ENCODE measurements at places on chromosomes 7 and 10.

DNA sequence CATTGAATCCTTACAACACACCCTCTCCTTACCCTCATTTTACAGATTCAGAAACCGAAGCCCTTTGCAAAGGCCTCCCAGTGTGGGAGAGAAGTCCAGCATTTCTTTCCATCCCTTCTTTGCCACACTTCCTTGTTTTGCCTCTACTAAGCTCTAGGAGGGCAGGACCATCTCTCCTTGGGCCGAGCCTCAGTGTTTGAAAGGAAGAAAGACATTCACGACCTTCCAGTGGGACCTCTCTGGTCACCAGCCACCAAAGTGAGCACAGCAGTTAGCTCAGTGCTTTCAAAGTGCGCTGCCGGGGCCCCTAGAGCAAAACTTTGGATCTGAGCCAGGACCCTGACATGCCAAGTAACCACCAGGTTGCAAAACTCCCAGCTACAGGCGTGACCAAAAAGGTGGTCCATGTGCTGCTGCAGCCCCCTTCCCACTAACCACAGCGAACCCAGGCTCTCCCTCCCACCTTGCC, 12.4 kb downstream of the CTBP2 start:
- DNase-seq, result no peak

GRCh38 chr10:87656431-87657072, 3.1 kb upstream of the PAPSS2 start:
- peak; percentile 48 for DNase-seq

DNA sequence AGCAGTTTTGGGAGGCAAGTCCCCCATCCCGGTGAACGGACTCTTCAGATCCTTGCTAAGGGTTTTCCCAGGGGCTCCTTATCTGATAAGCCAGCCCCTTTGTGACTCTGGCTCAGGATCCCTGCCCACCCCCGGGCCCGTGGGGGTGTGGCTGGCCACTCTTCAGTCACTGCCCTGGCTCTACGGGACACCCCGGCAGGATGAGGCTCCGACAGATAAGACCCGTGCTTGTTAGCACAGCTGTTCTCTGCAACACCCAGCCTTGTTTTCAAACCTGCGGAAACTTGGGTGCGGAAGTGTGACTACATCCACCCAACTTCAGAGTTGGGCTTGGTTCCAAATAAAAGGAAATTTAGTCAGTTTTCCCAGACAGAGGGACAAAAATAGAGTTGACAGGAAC, 66.7 kb upstream of the PODXL start:
- DNase-seq, result no peak

DNA sequence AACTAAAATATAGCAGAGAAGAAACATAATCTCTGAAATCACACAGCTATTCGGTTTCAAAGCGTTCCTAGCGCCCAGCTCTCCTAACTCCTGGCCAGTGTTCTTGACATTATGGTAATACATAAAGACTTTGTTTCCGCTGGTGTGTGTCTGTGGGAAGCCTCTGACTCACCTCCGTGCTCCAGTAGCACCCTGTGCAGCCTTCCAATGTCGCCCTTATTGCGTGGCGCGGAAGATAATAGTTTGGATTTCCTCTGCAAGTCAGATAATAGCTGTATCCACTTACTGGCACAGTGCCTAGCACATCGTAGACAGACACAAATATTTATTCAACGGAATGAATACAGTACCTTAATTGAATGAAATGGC, 570 bp downstream of the BMS1 start:
- no peak for DNase-seq

DNA sequence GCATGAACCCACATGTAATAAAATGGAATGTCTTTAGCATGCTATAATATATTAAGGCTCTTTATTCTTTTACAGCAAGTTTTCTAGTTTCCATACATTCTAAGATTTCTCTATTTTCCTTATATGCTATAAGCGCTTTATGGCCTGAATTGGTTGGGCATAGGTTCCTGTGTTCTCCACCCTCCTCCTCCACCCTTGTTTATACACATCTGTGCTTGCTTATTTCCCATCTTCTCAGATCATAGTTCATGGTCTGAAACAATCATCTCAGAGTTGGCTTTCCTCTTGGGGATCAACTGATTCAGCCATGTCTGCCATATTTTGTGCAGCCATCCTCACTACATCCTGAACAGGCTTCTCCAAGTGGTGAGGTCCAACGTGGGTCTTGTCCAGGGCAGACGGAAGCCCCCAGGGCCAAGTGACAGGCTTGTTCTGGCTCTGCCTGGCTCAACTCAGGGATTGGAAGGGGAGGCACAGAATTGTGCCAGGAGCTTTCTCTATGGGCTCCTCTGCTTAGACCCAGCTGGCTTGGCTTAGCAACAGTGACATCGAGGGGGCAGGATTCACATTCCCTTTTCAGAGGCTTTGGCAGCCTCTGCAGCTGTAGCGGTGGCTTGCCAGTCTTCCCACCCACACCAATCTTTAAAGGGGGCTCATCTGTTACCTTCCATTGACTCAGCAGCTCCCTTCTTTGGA, 327.3 kb downstream of the PTEN start:
- DNase-seq, result no peak

GRCh38 chr7:2896131-2896530, 52.0 kb upstream of the GNA12 start:
- no peak for DNase-seq

DNA sequence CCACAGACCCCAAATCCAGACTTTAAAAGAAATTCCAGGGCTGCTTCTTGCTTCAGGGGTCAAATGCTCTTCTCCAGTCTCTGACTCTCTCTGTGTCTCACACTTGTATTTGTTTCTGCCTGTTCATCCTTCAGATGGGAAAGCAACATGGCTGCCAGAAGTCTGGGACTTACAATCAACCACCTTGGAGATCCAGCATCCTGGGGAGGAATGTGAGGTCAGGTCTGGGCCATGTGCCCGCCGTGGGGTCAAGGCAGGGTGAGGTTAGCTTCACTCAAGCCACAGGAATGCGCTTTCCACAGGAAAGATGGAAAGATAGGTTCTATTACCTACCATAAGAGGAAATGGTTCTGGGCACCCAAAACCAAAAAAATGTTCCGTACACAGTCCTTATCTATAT, 34.3 kb upstream of the NPVF start:
- DNase-seq, result no peak

- DNase-seq, result no peak
Measured at GRCh38 chr7:22295402-22296264, 61.3 kb downstream of the RAPGEF5 start.

- no peak for DNase-seq
Measured at GRCh38 chr7:129665013-129665401, 53.5 kb downstream of the NRF1 start.

DNA sequence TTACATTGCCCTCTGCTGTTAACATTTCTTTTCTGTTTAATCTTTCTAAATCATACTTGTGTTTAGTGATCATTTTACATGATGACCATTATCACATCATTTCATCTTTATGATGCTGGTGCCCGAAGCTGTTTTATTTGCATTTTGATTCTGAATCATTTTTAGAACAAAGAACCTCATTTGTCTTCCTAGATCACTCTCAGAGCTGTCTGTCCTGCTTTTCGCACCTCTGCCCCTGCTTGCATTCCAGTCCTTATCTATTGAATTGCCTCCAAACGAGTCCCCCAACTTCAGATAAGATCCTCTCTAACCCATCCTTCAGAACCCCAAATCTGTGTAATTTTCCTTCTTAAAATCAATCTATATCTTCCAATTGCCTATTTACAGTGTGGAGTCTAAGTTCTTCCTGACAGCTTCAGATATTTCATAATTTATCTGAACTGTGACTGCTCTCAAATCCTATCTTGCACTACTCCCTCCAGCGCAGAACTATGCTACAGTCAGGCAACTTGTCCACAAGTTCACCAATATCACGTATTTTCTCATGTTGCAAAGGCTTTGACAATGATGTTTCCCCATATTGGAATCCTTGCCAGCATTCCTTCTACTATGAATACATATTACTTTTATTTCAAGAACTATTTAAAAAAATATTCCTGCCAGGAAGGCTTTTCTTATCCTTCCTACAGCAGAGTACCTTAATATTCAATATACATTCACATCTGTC, 346.5 kb upstream of the CACNA2D1 start:
- DNase-seq, result no peak

DNA sequence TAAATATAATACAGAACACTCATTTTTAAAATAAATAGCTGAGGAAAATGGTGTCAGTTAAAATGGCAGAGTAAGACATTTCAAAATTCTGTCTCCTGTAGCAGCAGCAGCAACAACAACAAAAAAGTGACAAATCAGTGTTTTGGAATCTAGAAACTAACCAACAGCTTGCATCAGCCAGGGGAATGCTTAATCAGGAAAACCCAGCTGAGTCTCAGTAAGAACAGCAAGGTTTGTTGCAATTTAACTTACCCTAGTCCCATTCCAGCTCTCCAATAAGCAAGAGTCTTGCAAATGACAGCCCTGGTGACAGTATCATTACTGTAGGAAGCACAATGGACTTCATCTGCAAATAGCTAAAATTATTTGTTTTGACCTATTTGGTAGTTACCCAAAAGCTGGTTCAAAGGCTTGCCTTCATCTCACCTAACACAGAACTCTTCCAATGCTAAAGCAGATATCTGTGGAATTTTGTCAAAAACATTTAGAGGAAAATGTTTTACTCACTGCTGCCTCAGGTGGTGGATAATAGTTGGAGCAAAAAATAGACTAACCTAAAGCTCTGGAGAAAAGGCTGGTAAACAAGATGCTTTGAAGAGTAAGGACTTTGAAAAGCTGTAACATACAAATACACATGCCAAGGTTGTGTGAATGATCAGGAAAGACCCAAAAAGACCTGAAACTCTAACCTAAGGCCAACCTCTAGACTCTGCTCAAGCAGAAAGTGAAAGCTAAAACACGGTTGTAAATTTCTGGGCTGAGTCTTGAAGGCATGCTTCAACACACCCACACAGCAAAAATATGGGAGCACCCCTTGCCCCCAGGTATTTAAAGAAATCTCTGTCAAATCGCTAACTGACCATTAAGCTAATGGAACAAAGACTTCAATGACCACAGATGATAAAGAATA, 9.9 kb upstream of the ARHGAP22 start:
- DNase-seq, result no peak

GRCh38 chr7:601595-602340, 82.1 kb upstream of the PDGFA start:
- peak; percentile 71 for DNase-seq

DNA sequence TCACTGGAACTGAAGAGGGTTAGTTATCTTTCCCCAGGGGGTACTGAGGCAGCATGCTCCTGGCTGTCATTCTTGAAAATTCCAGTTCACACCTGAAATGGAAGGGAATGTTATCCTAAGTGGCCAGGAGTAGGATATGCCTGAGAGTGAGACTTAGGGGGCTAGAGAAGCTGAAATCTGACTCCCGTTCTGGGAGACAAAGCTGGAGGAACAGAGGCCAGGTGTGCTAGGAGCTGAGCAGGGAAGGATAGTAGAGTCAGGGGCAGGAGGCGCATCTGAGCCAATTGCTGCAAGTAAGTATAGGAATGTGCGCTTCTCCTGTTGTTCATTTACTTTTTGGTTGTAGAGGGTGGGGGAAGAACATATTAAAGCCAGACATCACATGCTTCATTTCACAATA, 58.1 kb upstream of the KIAA1217 start:
- DNase-seq, result no peak

DNA sequence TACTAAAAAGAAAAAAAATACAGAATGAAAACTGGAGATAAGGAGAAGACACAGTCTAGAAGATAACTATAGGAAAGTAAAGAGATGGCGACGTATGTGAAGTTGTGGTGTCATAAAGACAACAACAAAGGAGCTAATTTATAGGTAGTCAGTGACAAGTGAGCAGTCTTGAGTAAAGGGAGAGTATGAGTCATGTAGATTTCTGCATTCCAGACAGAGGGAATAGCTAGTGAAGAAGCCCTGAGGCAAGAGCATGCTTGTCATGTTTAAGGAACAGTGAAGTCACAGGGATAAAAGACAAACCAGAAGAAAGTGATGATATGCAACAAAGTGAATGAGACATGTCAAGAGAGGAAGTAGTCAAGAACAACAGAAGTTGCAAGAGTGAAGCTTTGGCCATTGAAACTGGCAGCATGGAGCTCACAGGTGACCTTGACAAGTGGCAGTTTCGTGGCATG, 2.3 kb upstream of the MIOS start:
- no peak for DNase-seq

DNA sequence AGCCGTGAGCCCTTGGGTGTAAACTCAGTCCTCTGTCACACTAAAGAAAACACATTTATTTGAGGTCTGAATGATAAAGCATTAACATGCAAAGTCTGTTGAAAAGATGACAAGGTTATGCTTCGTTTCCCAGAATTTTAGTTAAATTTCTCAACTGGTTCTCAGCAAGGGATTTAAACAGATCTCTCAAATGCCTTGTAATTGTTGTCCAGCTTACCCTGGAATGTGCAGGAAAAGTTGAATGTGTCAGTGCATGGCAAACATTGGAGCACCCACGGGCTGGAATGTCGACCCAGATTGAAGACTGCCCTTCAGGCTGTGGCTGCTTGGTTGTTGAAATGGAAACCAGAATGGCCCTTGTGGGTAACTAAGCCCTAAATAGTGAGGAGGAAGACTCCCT, 191.8 kb downstream of the TRIL start:
- no peak for DNase-seq

DNA sequence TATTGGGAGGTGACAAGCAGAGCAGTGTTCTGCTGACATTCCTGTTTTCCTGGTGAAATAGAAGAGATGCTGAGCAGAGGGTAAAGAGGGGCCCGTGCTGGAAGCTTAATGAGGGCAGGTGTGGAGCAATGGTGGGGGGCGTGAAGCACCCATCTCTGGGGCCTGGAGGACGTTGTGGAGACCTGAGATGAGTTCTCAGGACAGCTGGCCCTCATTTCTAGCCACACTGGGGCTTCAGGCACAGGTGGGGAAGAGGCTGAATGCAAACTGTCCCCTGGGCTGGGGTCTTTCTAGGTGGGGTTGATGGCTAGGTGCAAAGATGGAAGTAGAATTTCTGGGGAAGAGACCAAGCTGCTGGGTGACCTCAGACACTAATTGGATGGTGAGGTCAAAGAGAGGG, 274.2 kb upstream of the TCERG1L start:
- no peak for DNase-seq

GRCh38 chr7:64308016-64308270, 5.8 kb upstream of the ZNF736 start:
- DNase-seq, result no peak

GRCh38 chr7:25093268-25093826, 31.7 kb downstream of the CYCS start:
- peak; percentile 56 for DNase-seq

GRCh38 chr10:34996843-34997242, 93.3 kb downstream of the CUL2 start:
- DNase-seq, result no peak

DNA sequence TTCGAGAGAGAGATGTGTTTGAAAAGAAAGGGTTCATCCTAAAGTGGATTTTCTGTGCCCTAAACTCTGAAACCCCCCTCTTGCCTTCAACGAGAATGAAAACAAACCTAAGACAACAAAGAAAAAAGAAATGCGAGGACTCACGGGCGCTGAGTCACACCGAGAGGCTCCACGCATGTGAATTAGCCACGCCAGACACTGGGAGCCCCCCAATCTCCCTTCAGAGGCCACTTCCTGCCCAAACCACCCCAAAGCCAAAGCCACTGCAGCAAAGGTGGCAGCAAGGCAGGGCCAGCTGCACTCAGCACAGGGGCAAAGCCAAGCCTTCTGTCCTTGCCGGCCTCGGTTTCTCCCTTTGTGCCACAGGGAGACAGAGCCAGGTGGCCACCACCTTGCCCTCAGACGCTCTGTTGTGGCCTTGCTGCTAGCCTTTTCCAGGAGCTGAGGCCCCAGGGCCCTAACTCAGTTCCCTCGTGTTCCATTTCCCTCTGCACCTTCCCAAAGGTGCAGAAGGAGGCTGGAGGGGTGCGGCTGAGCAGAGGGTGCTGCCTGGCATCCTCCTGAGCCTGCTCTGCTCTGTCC, 93.3 kb downstream of the FAM53B start:
- peak; percentile 55 for DNase-seq

- no peak for DNase-seq
Measured at GRCh38 chr7:122643250-122643649, 55.7 kb downstream of the RNF133 start.

- DNase-seq, result no peak
Measured at GRCh38 chr7:150972741-150973140, 5.4 kb downstream of the KCNH2 start.

Measured in GM19239 (cell line).